Activated CD8-positive, alpha-beta memory T cell treated with anti-CD3 and anti-CD28 coated beads for 24 hours (primary cell): ENCODE measurements at places on chromosomes 12 and 14.

- no peak for DNase-seq
These were observed 143.9 kb upstream of the NOVA1 start for GRCh38 chr14:26741711-26742212.

DNA sequence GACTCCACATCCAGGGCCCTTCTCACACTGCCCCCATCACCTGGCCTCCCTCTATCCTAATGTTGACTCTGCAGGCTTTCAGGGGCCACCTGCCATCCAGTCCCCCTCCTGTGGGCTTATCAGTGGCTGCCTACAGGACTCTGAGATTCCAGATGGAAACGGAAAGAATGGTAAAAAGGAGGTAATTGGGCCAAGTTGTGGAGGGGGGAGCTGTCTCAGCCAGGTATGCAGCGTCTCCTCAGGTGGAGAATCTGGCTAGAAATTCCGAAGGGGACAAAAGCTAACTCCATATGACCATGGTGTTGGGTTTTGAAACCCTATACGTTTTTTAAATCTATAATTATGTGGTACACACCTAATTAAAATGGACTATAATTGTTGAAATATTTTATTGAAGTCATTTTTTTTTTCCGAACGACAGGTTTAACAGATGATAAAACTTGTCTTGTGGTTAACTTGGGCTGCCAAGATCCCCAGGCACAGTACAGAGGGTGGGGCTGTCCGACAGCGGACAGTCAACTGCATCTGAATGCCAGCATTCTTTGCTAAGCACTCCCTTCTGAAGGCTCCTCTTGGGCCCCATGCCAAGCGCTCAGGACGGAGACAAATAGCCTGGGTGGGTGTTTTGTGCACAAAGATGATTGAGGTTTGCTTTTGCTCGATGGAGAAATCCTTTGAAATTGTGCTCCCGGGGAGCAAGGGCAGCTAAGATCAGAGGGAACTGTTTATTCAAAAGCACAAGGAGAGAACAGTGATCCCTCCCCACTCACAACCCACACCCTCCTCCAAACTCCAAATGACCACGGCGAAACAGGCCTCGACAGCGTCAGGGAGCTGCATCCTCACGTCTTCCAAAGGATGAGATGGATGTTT is 365.6 kb downstream of the BCL11B start:
- no peak for DNase-seq

GRCh38 chr14:36443374-36443773 is 76.7 kb downstream of the NKX2-1 start:
- DNase-seq: no peak

DNA sequence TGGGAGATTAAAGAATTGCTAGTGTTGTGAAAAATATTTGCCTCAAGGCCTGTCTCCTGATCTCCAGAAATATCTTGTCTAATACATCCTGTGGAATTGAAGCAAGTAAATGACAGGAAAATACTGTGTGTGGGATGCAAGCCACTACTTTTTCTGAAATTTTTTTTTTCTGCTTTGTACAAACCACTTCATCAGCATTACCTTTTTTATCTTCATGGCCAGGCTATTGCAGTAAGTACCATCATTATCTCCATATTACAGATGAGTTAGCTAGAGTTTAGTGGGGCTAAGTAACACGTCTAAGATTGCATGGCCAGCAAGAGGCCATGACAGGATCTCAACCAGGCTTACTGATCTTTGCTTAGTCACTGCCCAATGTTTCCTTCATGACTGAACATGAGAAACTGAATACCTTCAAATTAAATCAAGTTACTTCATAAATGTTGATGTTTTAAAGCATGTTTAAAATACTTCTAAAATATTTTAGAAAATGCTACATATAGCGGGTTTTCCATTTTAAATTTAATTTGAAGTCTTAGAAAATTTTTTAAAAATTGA is 273.7 kb downstream of the SLC6A15 start:
- no peak for DNase-seq

GRCh38 chr14:106287506-106287905 is 761.1 kb downstream of the TMEM121 start:
- DNase-seq: no peak

- no peak for DNase-seq
These were observed 11.0 kb downstream of the RACGAP1 start for GRCh38 chr12:50014342-50014741.

GRCh38 chr14:90105756-90106155 is 44.0 kb downstream of the KCNK13 start:
- no peak for DNase-seq

DNA sequence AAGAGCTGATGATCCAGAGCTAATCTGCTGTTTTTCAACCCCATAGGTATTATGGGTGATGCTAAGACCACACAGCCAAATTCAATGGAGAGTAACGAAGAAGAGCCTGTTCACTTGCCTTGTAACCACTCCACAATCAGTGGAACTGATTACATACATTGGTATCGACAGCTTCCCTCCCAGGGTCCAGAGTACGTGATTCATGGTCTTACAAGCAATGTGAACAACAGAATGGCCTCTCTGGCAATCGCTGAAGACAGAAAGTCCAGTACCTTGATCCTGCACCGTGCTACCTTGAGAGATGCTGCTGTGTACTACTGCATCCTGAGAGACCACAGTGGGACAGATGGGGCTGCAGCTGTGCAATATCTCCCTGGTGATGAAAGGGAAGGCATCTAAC is 386.0 kb downstream of the DAD1 start:
- DNase-seq: no peak

GRCh38 chr12:105226219-105226618 is 9.8 kb downstream of the APPL2 start:
- no peak for DNase-seq

DNA sequence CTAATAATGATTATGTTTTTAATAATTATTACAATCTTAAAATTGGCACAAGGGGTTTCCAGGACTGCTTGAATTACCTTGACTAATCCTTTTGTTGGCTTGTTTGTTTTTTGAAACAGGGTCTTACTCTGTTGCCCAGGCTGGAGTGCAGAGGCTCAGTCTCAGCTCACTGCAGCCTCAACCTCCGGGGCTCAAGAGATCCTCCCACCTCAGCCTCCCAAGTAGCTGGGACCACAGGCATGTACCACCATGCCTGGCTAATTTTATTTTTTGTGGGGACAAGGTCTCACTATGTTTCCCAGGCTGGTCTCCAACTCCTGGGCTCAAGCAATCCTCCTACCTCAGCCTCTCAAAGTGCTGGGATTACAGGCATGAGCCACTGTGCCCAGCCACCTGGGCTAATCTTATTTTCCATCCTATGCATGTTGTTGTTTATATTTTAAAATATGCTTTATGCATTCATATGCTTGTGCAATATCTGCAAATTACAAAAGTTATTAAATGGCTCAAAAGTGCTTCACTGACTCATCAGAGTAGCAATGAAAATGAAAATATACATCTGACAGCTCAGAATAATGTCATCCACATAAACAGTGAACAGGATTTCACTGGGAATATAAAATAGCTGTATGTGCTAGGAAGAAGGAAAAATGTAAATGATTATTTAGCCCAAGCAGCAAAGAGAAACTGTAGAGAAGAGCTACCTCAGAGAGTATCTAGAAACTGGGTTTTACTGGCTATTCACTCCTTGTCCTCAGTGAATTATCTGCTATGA is 24.8 kb upstream of the PLEKHG6 start:
- no peak for DNase-seq

DNA sequence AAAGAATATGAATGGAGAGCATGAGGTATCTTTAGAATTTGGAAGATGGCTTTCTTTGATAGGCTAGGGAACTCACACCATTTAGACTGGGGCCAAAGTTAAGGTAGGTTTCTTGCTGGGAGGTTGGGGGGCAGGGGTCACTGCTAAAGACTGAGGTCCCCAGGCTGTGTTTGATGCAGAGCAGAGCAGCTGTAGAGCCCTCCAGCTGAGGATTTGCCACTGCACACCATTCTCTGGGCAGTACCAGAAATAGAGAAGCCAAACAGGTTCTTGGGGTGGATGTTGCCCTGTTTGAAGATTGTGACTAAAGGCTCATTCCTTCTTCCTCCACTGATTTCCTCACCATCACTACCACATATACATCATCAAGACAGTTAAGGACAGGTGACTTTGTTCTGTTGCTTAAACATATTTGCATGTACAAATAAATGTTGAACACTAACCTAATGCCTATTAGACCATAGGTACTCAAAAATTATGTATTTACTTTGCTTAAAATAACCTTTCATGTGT is 7.9 kb downstream of the NTF3 start:
- no peak for DNase-seq

GRCh38 chr12:1373901-1374735 is 220.3 kb downstream of the FBXL14 start:
- no peak for DNase-seq

GRCh38 chr14:34014936-34015335 is 64.1 kb upstream of the EGLN3 start:
- no peak for DNase-seq

DNA sequence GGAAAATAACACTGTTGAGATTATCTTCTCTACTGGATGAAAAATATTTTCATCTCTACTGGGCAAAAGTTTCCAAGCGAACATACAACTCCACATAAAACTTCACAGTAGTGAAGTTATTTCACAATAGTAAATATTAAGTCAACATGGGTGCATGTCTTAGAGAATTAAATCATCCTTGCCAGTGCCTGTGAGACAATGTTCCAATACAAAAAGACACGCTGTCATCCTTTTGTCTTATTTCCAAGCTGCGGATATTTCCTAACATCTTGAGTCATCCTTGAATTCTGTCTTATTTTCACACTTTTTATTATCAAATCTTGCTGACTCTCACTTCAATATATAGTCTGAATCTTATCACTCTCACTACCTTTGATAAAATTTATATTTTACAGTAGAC is 142.9 kb upstream of the KITLG start:
- DNase-seq: no peak

DNA sequence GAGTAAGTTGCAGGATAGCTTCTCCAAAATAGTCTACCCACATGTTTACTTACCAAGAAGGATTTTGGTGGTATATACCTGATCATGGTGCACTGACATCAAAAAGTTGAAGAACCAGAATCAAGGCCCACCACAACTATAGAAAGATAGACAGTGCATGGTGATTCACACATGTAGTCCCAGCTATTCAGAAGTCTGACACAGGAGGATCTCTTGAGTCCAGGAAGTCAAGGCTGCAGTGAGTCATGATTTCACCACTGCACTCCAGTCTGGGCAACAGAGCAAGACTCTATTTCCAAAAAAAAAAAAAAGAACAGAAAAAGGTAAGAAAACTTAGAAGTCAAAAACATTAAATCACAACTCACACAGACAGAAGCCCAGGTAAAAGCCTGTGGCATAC is 422.2 kb upstream of the FOXG1 start:
- DNase-seq: no peak

- DNase-seq: no peak
These were observed 121.4 kb downstream of the SLC15A4 start for GRCh38 chr12:128702371-128702770.

GRCh38 chr14:63524537-63525155 is 18.5 kb downstream of the PPP2R5E start:
- no peak for DNase-seq

GRCh38 chr14:22002860-22003284 is 329.3 kb upstream of the OR4E1 start:
- DNase-seq: peak; percentile 79

GRCh38 chr14:56815745-56816144 is 5.5 kb upstream of the OTX2 start:
- no peak for DNase-seq

- DNase-seq: no peak
These were observed 74.9 kb upstream of the ATP2B1 start for GRCh38 chr12:89783359-89784060.
